Osteoblast (primary cell): ENCODE measurements at places on chromosomes 13 and 19. TPM values are rescaled to one million over a fixed set of nuclear protein-coding genes. Genes with fewer than 3 reads are reported as not detected.

The KIR3DL1 gene
- total RNA-seq, result not detected in 2 replicates

The BRME1 gene
- total RNA-seq, result 0.59 and 0.72 TPM in 2 replicates

The APOE gene
- 44.5 and 46.6 TPM in 2 replicates for total RNA-seq

The ZNF222 gene
- total RNA-seq, result 6.8 and 7.6 TPM in 2 replicates

The MAMSTR gene
- 0.36 and 0.59 TPM in 2 replicates for total RNA-seq

The C19orf73 gene
- 0.36 TPM in 1 of 2 replicates, not detected in the other for total RNA-seq

The MRPS12 gene
- total RNA-seq, result 21.5 and 25.7 TPM in 2 replicates

The NACC1 gene
- total RNA-seq, result 53.9 and 62.5 TPM in 2 replicates

The ZNF681 gene
- 0.36 and 0.88 TPM in 2 replicates for total RNA-seq

The FXYD1 gene
- not detected in 2 replicates for total RNA-seq

The RCBTB2 gene
- total RNA-seq, result 10.5 and 11.8 TPM in 2 replicates

The TUBA3C gene
- not detected in 2 replicates for total RNA-seq

The ZNF578 gene
- 2.4 and 2.5 TPM in 2 replicates for total RNA-seq

The DPF1 gene
- 0.29 and 0.72 TPM in 2 replicates for total RNA-seq

The CACNG6 gene
- total RNA-seq, result 0.36 TPM in 1 of 2 replicates, not detected in the other

The ERICH6B gene
- not detected in 2 replicates for total RNA-seq

The SLC6A16 gene
- total RNA-seq, result 0.72 and 1.2 TPM in 2 replicates

The TNFSF13B gene
- 2.2 and 4.7 TPM in 2 replicates for total RNA-seq

The ZNF813 gene
- 3.6 and 4.4 TPM in 2 replicates for total RNA-seq

The GRIN2D gene
- under 0.01 TPM in 2 replicates for total RNA-seq

The SLC8A2 gene
- under 0.01 and 0.36 TPM in 2 replicates for total RNA-seq

The RFPL4A gene
- total RNA-seq, result not detected in 2 replicates

The CEACAM4 gene
- total RNA-seq, result not detected in 2 replicates

The ZSCAN4 gene
- total RNA-seq, result under 0.01 and 0.36 TPM in 2 replicates

The SIGLEC9 gene
- total RNA-seq, result under 0.01 TPM in 1 of 2 replicates, not detected in the other

The LILRA5 gene
- 0.36 TPM in 1 of 2 replicates, not detected in the other for total RNA-seq

The RAP2A gene
- 46.6 and 49.9 TPM in 2 replicates for total RNA-seq
